NCI-H1694 treated with DMSO at 0.1 percent for 48 hours (cell line): ENCODE measurements at places on chromosomes 6 and 20.

- peak; percentile 49 for DNase-seq
Measured at GRCh38 chr6:40328386-40328985, 258.7 kb downstream of the LRFN2 start.

- DNase-seq = no peak
Measured at GRCh38 chr6:33034554-33034953, 25.2 kb upstream of the HLA-DOA start.

GRCh38 chr6:104558746-104559145 is 301.0 kb downstream of the HACE1 start:
- no peak for DNase-seq

GRCh38 chr20:33724439-33725094 is 4.5 kb upstream of the PXMP4 start:
- DNase-seq = no peak

GRCh38 chr6:149895833-149896271 is 2.1 kb downstream of the RAET1E start:
- no peak for DNase-seq

DNA sequence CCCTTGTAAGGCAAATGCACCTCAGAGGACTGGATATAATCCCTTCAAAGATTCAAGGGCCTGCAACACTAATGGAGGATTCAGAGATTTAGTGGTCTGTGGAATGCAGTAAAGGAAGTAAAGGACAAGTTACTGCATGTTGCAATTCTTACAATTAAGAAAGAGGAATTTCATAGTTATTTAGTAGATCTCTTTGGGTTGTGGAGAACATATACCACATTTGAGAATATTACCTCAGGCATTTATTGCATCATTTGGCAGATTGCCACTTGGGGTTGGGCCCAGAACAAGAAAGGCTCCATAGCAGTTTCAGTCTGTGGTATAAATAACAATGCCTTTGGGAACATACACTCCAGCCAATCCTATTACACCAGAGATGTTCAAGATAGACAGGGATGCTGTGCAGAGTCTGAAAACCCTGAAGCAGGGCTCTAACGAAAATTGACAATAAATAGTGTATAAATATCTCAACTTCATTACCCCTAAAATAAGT is 20.9 kb upstream of the EPM2A start:
- DNase-seq = peak; percentile 2

DNA sequence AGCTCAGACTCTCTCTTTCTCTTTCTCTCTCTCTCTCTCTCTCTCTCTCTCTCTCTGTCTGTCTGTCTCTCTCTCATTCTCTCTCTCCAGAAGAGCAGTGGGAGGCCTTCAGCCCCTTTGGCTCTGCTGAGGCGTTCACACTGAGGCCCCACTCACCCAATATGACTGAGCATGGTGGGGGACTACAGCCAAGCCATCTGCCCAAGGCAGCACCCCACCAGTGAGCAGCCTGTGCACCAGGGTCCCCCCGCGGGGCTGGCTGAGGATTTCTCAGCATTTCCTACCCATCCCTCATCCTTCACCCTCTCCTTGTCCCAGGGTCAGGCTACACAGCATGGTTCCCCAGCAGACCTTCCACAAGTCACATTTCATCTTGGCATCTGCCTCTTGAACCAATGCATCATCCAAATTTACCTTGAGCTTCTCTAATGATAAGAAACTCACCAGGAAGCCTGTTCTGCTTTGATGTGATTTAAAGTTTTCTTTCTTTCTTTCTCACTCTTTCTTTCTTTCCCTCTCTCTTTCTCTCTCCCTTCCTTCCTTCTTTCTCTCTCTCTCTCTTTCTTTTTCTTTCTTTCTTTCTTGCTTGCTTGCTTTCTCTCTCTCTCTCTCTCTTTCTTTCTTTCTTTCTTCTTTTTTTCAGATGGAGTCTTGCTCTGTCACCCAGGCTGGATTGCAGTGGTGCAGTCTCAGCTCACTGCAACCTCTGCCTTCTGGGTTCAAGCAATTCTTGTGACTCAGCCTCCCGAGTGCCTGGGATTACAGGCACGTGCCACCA is 47.1 kb upstream of the NXT1 start:
- DNase-seq = no peak

- no peak for DNase-seq
Measured at GRCh38 chr6:114042267-114043016, 71.5 kb upstream of the HDAC2 start.

- no peak for DNase-seq
Measured at GRCh38 chr6:13234130-13234529, 94.2 kb downstream of the TBC1D7 start.

DNA sequence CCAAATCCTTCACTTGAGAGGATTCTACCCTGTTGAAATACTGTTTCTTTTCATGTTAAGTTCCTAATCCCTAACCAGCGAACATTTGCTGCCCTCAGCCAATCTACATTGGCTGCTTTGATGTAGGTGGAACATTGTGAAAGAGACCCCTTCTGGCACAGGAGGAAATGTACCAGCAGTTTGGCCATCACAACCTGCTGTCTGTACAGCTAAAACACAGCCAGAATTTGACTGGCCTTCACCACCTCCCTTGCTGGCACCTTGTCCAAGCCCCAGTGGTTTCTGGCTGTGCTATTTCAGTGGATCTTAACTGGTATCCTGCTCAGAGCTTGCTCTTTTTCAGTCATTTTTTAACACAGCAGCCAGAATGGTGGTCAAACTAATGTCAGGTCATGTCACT is 202.1 kb upstream of the EPHA7 start:
- no peak for DNase-seq

DNA sequence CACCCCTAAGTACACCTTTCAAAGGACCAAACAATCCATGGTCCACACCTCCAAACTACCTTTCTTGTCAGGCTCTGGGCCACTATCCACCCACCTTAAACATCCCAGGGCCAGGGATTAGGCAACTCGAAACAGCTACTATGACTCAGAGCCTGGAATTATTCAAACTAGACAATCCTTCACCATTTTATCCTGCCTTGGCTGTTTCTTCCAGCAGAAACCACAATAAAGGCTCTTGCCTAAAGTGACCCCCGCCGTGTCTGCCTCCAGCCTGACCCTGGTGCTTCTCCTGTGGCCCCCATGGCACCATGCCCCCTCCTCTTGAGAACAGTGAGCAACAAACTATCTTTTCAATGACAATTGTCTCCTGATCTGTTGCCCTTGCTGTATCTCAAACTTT is 195.5 kb downstream of the EPM2A start:
- DNase-seq = no peak

DNA sequence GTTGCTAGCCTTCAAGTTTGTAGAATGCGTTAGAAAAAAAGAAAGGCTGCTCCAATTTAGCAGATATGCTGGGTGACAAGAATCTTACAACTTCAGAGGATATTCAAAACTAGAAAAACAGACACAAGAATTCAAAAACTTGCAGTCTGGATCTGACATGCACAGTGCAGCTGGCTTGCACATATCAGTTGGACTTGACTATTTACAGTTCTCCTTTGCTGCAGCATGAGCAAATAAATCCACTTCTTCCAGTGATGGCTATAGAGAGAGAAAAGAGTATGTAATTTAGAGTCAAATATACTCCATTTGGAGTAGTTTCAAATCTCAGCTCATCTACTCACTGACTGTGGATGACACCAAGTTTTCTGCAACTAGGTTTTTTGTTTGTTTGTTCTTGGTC is 247.0 kb downstream of the RIMS1 start:
- DNase-seq = no peak

DNA sequence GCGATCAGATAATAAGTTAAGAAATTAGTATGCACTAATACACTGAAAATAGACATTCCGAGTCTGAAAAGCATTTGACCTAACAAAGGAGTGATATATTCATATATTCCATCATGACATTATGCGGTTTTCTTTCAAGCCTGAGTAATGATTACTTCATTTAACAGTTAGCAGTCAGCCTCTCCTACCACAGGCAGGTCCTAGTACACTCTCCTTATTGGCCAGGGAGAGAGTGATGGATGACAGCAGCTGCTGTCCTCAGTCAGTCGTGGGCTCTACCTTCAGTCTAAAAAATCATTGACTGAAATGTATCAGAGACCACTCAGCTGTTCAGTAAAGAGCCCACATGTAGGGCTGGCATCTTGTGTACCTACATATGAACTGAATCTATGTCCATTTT is 33.2 kb upstream of the VGLL2 start:
- DNase-seq = no peak

DNA sequence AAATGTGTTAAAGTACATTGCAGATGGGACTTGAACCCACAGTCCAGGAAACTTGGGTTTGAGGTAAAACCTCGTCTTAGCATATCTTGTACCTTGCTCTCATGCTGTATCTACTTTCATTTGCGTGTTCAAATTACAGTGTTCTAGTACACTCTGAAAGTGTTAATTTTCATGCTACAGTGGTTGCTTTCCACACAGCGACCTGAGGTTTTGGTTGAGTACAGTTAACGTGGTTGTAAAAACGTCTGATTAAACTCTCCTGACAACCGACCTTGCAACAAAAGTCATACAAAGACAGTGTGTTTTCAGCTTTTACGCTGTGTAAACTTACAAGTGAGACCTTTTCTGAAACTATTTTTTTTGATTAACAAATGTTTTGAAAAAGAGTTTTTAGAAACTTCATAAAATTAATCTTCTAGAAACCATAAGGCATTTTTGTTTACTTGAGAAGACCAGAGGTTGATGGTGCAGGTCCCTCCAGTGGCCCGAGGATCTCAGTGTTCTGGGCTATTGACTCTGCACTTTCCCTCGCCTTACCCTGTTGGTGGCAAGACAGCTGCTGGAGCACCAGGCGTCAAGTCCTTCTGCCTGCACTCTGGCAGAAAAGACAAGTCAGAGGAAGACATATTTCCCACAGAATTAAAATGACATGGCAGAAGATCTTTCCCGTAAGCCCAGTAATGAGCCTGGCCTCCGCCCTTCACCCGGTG is 334.0 kb downstream of the THBS2 start:
- DNase-seq = no peak

DNA sequence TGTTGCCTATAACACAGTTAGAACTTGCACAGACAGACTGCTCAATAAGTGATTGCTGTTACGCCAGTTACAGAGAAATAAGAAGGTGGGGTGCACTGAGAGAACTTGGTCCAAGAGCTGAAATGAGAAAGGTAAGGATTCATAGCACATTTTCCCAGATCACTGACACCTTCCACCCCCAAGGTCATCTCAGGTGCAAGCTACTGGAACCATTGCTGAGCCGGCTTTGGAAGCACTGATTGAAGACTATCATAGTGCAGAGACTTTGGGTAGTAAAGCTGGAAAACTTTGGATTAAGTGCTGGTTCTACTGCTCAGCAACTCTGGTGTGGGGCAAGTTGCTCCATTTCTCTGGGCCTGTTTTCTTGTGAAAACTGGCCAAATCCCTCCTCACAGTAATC is 38.1 kb downstream of the STK35 start:
- no peak for DNase-seq

DNA sequence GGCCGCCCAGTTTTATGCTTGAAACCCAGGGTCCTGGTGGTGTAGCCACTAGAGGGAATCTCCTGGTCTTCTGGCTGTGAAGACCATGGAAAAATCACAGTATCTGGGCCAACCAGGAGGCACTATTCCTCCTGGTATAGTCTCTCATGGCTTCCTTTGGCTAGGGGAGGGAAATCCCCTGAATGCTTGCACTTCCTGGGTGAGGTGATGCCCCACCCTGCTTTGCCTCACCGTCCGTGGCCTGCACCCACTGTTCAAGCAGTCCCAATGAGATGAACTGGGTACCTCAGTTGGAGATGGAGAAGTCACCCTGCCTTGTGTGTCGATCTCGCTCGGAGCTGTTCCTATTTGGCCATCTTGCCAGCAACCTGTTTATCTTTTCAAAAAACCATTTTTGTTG is 10.1 kb upstream of the ZNF337 start:
- no peak for DNase-seq

DNA sequence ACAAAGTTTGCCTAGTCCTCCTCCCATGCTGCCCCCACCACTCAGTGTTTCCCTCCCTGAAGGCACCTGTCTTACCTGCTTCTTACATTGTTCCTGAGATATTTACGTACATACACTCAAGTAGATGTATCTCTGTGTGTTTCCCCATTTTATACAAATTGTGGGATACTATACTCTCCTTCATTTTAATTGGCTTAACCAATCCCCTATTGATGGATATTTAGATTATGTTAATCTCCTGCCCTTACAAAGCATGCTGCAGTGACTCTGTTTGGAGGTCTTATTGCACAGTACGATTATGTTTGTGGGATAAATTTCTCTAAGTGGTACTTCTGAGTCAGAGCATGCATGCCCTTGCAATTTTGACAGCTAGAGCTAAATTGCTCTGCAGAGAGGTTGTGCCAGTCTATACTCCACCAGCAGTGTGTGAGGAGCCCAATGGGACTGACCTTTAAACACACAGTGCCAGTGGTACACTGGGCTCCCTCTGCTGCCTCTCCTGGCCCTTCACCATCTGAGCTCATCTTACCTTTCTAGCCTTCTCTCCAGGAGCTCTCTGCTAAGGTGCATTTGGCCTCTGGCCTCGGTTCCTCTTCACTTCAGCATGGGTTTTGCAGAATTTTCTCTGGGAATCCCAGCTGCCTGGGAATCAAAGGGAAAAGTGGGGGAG is 57.4 kb downstream of the LYRM2 start:
- DNase-seq = no peak

DNA sequence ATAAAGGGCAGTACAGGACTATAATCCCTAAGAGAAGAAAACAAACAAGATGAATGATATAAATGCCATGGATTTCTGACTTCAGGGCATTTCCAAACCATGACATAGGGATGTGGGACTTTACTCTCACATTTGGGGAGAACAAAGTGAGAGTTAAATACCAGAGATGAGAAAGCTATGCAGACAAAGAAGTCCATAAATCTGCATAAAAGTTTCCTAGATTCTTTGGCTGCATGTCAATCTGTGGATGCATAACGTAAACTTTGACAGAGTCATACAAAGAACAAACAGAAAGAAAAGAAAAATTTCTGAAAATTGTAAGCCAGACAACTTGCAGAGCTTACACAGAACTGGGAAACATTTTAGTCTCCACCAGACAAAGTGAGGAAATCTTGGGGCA is 11.7 kb downstream of the EPM2A start:
- no peak for DNase-seq

DNA sequence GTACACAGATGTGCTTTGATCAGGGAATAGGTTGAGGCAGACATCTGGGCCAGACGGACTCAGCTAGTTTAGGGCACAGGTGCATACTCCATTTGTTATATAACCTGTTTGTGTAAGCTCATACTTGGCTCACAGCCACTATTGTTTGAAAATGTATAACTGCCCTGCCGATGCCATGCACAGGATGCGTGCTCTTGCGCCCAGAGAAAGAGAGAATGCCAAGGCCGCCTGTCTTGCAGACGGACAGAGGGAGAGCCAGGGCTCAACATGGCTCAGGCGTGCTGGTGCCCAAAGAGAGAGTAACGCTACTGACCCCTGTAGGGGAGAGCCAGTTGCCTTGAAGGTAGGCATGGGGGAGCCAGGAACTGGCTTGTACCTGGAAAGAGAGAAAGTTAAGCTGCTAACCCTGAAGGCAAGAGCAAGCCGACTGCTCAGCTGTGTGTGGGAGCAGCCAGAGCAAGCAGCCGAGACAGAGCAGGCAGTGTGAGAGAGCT is 57.7 kb downstream of the FAM229B start:
- peak; percentile 81 for DNase-seq

- DNase-seq = peak; percentile 5
Measured at GRCh38 chr6:29589423-29590048, 4.6 kb downstream of the OR2H2 start.

DNA sequence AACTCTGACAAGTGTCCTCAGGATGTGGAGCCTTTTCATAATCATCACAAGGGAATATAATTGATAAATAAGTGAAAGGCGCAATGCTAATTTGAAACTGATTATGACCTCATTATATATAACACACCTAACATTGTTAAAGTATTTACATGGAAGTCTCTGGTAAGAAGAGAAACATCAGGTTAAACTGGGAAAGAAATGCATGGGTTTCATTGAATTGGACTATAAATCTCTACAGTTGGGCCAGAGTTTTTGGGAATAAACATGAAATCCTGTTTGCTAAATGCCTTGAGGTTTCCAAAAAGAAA is 1.0 kb upstream of the SGK1 start:
- no peak for DNase-seq
